Activated CD8-positive, alpha-beta memory T cell treated with anti-CD3 and anti-CD28 coated beads for 48 hours (primary cell): ENCODE measurements at places on chromosomes 3 and 15.

DNA sequence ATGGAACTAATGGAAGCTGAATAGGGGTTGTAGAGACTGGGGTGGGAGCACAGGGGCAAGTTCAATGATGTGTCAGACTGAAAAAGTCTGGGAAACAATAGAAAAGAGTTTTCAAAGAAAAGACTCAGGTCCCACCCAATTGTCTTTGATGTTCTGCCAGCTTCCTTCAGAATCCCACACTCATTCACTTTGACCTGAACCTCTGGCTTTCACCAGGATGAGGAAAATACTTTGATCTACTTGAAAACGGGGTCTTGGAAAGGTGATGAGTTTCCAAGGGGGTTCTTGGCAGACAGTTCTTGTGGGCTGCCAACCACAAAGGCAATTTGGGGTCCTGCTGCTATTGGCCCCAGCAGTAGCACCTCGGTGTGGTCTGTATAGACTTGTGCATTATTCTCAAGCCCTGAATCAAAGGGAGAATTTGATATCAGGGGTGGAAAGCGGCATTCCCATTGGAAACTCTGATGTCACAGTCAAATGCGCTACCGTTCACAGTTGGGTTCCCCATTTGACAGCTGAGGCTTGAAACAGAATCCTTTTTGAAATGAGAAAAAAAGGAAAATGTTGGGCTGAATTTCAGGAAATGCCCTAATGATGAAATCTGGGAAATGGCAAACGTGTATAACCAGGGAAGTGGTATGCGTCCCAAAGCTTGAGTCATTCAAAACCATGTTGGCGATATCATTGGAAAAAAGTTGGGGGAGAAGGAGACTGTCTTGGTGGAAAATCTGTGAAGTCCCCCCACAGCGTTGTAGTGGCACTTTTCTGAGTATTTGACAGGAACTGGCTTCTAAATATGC, 229.2 kb upstream of the LRTM1 start:
- DNase-seq: no peak

DNA sequence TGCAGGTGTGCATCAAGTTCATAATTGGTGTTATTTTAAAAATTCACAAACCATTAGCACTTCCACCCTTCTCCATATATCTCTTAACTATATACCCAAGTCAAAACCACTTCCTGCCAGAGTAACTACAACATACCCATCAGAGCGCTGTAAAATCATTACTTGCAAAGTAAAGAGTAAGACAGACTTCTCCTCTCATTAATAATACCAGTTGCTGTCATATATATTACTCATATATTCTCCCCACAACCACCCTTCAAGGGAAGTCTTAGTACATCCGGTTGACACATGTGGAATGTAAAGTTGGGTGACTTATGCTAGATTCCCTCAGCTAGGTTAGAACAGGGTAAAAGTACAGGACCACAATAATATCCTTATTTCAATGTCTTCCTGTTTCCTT, 5.6 kb downstream of the TERC start:
- DNase-seq: no peak

- no peak for DNase-seq
Measured at GRCh38 chr15:97072545-97072944, 742.0 kb downstream of the NR2F2 start.

DNA sequence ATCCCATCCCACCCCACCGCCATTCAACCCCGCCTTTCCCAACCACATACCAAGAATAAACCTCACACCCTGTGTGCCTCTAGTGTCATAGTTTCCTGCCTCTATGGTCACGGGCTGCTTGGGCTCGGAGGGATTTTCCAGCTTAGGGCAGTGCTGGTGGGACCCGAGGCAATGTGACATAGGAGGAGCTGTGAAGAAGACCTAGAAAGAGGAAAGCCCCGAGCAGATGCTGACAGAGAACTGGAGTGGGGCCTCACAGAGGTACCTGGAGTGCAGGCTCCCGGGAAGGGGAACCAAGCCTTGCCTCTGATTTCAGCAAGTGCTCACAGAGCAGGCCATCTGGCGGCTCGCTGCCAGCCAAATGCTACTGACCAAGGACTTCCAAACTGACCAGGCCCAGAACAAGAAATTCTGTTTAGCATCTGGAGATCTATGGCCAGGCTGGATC, 27.5 kb downstream of the BHLHE40 start:
- DNase-seq: no peak
